ENCODE measurements at places on chromosomes 2 and 18.

GRCh38 chr18:59127047-59127446 lies 12.6 kb upstream of the SEC11C start:
- no peak for DNase-seq

DNA sequence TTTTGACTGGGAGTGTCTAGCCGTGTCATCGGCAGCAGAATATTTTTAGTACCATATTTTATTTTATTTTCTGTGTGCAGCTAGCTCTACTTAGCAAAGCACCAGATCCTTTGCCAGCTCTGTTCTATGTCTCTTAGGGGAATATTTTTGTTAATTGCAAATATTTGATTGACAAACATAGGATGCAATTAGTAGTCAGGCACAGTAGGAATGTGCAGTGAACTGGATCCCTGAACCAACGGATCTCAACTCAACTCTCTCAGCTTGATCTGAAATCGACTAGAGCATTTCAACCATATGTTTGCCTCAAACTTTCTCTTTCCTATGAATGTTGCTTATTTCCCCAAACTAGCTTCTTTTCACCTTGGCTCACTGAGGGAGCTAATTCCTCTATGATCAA lies 998.0 kb upstream of the FANCL start:
- no peak for DNase-seq

DNA sequence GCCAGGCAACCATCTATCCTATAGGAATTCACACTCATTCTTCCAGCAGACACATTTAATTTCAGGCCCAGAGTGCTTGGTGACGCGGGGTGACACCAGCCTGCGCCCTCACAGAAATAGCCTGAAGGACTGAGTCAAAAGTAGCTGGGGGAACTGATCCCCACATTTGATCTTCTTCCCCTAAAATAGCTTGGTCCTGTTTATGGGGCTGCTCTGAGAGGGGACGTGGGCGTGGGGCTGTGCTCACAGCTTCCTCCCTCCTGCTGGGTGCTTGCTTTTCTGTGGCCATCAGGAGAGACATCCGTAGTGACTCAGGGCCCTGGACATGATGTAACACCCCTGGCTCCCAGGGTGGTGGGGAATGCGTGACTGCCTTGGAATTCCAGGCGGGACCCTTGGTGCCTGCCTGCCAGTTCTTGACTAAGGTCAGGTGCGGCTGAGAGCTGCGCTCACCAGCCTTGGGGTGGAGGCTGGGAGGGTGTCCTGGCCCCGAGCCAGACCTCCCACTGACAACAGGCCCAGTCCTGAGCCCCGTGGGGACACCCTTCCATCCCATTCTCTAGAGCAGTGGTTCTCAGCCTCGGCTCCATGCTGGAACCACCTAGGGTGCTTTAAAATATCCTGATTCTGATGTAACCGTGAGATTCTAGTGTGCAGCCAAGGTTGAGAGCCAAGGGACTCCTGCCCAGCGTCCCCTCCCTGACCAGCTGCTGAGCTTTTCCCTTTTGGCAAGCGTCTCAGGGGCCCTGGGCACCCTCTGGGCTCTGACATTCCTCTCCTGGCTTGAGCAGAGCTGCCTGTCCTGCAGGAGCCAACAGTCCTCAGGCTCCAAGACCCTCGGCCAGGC lies 47.4 kb upstream of the SMAD7 start:
- DNase-seq = no peak

DNA sequence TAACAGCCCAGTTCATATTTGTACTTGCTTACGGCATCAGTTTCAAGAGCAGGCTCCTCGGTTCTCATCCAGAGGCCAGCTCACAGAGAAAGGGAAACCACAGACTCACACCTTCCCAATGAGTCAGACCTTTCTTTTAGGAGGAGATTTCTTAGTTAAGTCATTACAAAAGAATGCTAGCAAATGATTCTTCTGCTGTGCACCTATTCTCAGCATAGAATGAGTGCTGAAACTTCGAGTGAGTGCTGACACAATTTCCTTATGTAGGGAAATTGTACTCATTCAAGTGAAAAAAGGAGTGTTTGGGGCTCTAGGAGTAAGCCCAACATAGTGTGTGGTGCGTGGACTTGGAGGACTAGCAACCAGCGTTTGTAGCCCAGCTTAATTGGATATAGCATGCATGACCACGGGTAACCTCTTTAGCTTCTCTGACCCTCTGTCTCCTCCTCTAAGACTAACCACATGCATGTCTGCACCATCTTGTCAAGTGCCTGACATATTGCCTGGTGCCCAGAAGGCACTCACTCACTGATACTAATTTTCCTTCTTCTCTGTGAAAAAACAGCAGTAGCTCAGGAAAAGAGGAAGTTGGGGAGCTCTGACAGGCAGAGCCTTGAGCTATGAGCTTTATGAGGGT lies 87.0 kb downstream of the ALPK2 start:
- DNase-seq = peak; percentile 7

GRCh38 chr2:126602334-126602733 lies 53.6 kb upstream of the GYPC start:
- DNase-seq = no peak

GRCh38 chr18:6605115-6605869 lies 124.2 kb upstream of the ARHGAP28 start:
- no peak for DNase-seq

DNA sequence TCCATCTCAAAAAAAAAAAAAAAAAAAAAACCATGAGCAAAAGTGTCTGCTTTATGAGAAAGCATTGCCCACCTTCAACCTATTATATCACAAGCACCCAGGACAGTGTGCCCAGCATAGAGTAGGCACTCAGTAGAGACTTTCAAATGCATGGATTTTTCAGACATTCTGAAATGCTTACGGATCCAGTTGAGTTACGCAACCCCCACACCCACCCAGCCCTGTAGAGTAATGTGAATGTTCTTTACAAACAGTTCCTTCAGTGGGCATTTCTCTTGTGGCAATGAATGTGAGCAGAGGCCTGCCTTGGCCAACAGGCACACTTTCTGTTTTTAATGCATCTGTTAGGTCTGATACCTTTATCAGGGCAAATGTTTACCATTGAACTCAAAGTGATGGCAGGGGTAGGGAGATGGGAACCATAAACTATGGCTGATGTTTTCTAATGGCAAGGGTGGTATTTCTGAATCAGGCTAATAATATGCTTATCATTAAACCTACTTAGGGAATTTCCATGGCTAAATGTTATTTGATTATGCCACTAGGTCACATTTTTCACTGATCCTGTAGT lies 65.0 kb upstream of the RPL31 start:
- no peak for DNase-seq

DNA sequence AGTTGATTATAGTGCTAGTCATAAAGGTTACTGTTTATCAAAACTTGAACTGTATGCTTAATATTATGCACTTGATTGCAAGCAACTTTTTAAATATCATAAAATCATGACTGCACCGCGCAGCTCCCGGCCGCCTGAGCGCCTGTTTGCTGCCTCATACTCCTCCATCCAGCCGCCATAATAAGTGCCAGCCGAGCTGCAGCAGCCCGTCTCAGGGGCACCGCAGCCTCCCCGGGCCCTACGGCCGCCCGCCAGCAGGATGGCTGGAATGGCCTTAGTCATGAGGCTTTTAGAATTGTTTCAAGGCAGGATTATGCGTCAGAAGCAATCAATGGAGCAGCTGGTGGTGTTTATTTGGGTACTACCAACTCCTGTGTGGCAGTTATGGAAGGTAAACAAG lies 337.2 kb downstream of the PAX3 start:
- DNase-seq = no peak

- DNase-seq = no peak
These were observed 144.7 kb downstream of the TRIB2 start for GRCh38 chr2:12861344-12861930.

DNA sequence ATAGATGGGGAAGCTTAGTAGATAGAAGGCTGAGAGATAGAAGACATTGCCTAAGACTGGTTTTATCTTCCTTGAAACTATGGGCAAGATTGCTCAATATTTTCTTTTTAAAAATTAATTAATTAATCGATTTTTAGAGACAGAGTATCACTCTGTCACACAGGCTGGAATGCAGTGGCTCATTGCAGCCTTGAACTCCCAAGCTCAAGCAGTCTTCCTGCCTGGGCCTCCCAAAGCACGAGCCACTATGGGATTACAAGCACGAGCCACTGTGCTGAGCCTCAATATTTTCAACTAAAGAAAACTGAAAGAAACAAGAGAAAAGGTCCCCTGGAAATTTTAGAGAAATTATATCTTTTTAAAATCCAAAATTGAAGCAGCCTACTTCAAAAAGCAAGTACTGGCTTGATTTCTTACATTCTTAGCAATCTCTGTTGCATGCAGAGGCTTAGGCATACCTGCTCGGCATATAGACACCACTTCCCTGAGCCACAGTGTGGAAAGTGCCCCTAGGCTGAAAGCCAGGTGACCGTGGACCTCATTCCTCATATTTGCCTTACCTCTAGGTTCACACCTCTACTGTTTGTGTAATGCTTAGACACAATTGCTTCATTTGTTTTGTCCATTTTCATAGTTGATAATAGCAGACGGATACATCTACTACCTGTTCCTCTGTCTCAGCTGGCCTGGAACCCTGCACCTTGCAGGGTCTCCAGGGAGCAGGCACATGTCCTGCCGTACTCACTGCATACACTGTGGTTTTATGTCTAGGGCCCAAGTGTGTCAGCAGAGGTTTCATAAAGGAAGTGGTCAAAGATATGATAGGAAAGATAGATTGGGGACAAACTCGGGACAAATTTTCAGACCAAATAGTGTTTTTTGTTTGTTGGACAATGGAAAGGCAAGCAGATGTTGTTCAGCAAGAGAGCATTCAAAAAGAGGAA lies 166.5 kb upstream of the ALPP start:
- no peak for DNase-seq

DNA sequence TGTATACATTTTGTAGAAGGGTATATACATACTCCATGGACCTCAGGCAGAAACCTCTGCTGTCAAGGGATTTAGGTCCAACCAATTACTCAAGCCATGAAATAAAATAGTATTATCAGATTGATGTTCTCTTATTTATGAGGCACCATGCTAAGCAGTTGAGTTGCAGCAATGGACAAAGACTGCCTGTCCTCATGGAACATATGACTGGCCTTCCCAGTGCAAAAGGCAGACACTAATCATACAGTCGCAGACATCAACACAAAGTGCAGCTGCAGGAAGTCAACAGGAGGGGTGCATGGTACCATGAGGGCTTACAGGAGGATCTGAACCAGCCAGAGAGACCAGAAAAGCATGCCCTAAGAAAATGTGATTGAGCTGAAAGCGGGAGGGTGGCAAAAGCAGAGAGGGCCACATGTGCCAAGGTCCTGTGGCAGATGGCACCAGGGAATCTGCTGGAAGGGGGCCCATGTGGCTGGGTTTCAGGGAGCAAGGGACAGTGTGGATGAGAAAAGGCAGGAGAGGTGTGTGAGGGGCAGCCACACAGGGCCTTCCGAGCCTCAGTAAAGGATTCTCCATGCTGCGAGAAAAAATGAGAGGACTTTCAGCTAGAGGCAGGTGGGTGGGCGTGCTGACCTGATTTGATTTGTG lies 61.4 kb upstream of the RNF152 start:
- DNase-seq = no peak

Data from hematopoietic multipotent progenitor cell treated with erythropoietin and hydrocortisone succinate and interleukin-3 and kit ligand, for 8 days (in vitro differentiated cells).